Cerebellum (tissue), 4 donors: ENCODE measurements at places on chromosomes 3 and 15.
A peak's percentile ranks its signal among the peaks of the same experiment; 100 is the strongest.

- DNase-seq: no peak
Measured at GRCh38 chr3:181839039-181839915, 127.6 kb downstream of the SOX2 start.

- DNase-seq: no peak
Measured at GRCh38 chr3:195119461-195120266, 151.3 kb downstream of the XXYLT1 start.

GRCh38 chr3:32309654-32310242 lies 71.3 kb downstream of the CMTM8 start:
- no peak for DNase-seq

DNA sequence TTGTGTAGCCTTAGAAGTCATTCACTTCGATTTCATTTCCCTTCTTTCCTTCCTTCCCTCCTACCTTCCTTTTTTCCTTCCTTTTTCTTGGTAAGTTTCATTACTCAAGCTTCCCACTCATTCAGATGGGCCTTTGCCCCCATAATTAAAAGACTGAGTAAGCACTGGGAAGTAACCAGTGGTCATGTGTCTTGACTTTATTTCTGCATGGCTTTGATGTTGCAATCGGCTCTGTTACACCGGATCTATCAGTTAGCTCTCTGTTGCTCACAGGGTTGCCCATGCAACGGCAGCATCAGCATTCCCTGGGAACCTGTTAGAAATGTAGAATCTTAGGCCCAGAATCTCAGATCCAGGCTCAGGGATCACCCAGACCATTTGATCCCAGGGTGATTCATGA lies 25.6 kb upstream of the LARS2 start:
- DNase-seq: no peak

- DNase-seq: no peak
Measured at GRCh38 chr3:94937980-94938379, 875.1 kb downstream of the NSUN3 start.

GRCh38 chr3:15964605-15965442 lies 167.0 kb upstream of the ANKRD28 start:
- no peak for DNase-seq

DNA sequence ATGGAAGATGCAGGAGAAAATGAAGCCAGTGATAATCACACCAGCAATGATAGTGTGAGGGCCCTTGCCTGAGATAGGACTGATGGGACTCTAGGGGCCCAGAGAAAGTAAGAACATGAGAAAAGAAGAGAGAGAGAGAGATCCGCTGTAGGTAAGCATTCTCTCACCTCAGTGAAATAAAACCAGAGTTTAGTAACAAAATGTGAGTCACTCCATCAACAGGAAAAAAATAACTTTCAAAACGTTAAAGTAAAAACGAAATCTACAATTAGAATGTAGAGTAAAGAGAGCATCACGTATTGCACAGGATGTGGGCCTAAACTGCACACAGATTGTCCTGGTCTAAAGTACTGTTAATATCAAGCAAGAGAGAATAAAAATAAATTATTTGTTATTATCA lies 6.8 kb upstream of the PRSS50 start:
- no peak for DNase-seq

GRCh38 chr15:85980946-85981345 lies 98.7 kb upstream of the AGBL1 start:
- DNase-seq: no peak

DNA sequence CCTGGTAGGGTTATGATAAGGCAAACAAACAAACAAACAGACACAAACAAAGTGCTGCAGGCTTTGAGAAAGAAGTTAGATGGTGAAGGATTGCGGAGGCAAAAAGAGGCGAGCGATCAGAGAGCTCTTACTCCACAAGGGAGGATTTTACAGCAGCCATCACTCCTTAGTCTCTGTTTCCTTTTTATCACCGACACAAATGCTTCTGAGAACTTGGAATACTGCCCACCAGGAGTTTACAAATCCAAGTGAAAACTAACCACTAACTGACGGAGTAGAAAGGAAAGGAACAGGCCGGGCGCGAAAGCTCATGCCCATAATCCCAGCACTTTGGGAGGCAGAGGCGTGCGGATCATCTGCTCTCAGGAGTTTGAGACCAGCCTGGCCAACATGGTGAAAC lies 35.6 kb upstream of the GPR160 start:
- no peak for DNase-seq

GRCh38 chr15:48914717-48915116 lies 36.8 kb downstream of the EID1 start:
- DNase-seq: no peak

GRCh38 chr15:89391685-89392257 lies 57.1 kb upstream of the POLG start:
- no peak for DNase-seq

- DNase-seq: no peak
Measured at GRCh38 chr3:16350597-16351318, 85.7 kb downstream of the OXNAD1 start.

GRCh38 chr15:69908060-69908459 lies 189.7 kb downstream of the TLE3 start:
- DNase-seq: no peak

GRCh38 chr3:187498211-187498724 lies 130.1 kb downstream of the RTP4 start:
- DNase-seq: no peak

DNA sequence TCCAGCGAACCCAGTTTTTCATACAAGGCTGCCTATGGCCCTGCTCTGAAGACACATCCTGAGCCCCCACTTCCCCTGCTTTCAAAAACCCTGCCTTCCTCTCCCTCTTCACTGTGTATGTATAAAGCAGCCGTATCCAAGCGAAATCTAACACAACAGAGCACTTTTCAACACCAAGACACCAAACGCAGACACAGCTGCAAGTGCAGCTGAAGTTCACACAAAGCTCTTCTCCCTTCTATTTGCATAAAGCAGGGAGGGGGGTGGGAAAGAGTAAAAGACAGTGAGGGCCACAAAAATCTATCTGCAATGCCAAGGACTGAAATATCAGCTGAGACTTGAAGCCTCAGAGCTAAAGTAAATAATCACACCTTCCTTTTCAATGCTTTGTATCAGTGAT lies 35.1 kb upstream of the CSPG5 start:
- DNase-seq: no peak

GRCh38 chr3:50194128-50194902 lies 2.9 kb downstream of the GNAT1 start:
- peak; percentile 61 for DNase-seq

DNA sequence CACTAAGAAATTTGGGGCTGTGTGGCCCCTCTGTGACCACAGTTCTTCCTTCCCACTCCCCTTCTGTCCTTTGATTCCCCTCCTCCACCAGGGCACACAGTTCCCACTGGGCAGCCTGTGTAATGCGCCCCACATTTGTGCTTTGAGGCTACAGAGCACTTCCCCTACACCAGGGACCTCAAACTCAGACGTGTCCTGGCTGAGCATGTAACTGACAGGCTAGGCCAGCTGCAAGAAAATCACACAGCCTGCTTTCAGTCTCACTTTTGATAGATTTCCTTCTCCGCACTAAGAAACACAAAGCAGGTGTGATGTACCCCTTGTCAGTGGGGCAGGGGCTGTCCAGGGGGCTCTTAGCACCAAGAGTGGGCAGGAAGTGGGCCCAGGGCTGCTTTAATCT lies 29.6 kb downstream of the PRKCD start:
- no peak for DNase-seq

GRCh38 chr3:111152496-111152895 lies 80.9 kb downstream of the NECTIN3 start:
- DNase-seq: no peak

- no peak for DNase-seq
Measured at GRCh38 chr3:176941689-176942088, 255.6 kb downstream of the TBL1XR1 start.

- DNase-seq: peak; percentile 83
Measured at GRCh38 chr3:159839561-159840379, 148.9 kb upstream of the IL12A start.

- no peak for DNase-seq
Measured at GRCh38 chr3:78275420-78275852, 1235.5 kb downstream of the ROBO2 start.

- DNase-seq: no peak
Measured at GRCh38 chr15:49438962-49439631, 16.1 kb downstream of the FGF7 start.

GRCh38 chr3:67493808-67494207 lies 160.6 kb downstream of the SUCLG2 start:
- no peak for DNase-seq

DNA sequence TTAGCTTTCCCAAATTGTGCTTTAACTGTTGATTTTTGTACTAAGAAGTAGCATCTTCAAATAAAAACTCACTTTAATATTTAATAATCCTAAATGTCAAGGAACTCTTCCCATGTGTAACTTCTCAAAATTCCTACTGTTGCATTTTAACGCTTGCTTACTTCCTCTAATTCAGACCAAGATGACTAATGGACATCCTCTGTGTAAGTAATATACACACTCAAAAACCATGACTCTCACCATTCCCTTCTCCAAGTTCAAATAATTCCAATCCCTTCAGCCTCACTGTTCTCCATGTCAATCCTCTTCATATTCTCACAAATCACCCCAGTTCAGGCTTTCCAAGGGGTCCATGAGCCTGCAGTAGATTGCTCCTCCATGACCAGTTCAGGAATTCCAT lies 13.0 kb downstream of the MRPL46 start:
- DNase-seq: no peak

DNA sequence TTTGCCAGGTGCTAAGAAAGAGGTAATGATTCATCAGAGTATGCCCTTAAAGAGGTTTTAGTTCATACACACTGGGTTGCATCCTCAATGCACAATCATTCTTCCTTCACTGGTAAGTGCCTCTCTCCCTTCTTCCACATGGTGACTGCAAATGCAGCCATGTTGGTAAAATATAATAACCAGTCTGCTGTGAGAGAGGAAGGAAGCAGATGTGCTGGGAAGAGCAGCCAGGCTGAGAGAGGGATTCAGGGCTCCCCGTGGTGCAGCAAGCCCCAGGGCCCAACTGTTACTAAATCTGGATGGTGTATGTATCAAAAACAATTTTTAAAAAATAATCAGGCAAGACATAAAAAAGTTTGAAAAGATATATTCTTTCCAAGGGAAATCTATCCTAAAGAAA lies 498.1 kb downstream of the MAGI1 start:
- no peak for DNase-seq

- no peak for DNase-seq
Measured at GRCh38 chr3:9676785-9677184, 26.8 kb upstream of the CPNE9 start.

- DNase-seq: peak; percentile 77
Measured at GRCh38 chr15:64067564-64068030, 21.3 kb upstream of the DAPK2 start.

DNA sequence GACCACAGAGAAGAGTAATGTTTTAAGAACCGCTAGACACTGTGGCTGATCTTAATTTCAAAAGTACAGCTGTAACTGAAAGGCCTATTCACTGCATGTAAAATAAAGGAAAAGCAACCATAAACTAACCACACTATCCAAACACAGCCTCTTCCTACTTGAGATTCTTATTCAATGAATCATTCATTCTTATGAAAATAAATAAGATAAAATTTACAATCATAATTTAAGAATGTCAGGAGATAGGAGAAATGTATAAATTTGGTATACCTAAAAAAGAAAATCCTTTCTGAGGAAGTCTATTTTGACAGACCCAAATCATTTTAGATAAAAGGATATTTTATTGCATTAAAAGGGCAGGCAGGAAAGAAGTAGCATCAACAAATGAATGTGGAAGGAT lies 533.5 kb upstream of the ZNF385D start:
- no peak for DNase-seq

DNA sequence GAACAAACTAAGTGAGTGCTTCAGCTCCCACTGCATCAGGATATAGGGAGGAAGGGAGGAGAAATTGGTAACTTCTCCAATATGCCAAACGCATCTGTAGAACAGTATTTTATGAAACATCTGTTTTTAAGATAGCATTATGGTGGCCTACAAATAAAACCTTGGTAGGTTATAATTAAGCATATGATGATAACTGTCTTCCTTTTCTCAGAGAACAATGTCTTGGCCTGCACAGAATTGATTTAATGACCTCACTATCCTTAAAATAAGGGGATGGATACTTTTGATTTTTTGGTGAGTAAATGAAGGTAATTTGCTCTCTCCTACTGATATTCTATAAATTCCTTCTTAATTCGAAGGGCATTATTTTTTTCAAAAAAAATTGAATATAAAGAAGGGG lies 451.5 kb upstream of the TGFBR2 start:
- no peak for DNase-seq

GRCh38 chr3:58679446-58679845 lies 12.9 kb upstream of the FAM3D start:
- no peak for DNase-seq

GRCh38 chr3:138303474-138303873 lies 26.2 kb downstream of the NME9 start:
- DNase-seq: no peak

GRCh38 chr3:105853801-105854432 lies 14.9 kb downstream of the CBLB start:
- no peak for DNase-seq

DNA sequence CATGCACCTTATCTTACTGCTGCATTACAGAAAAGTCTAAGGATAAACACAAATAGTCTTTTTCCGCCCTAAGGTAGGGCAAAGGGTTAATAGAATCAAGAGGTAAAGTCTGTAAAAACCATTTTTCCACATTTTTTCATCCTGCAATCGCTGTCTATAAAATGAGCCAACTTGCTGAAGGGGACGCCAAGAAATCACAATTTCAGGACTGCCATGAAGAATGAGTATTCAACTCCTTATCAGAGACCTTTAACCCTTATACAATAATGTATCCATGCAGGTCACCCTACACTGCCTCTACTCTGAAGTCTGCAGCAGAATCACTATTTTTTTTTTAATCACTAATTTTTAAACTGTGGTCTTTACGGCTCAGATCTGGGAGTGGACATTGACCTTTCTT lies 1.1 kb upstream of the DNAJC13 start:
- no peak for DNase-seq

DNA sequence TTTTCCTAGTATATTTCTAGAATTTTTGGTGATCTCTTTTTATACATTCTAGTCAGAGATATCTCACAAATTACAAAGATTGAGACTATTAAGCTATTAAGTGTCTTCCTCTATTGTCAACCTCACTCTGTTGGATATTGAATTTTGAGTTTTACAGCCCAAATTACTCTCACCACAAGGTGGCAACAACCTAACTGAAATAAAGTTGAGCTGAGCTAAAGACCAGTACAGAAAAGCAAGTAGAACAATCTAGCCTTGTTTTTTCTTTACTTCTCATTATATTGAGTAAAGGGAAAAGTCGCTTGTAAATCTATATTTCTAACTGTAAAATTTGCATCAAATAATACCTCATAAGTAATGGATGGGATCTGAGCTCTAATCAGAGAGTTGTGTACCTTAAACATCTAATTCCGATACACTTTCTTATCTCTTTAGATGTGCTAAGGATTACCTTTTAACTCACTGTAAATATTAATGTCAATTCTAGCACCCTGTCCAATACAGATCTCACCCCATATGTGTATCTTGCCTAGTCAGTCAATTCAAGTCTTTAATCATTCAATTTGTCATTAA lies 13.6 kb upstream of the COMMD2 start:
- peak; percentile 19 for DNase-seq
